ENCODE measurements at places on chromosomes 1 and 21.

DNA sequence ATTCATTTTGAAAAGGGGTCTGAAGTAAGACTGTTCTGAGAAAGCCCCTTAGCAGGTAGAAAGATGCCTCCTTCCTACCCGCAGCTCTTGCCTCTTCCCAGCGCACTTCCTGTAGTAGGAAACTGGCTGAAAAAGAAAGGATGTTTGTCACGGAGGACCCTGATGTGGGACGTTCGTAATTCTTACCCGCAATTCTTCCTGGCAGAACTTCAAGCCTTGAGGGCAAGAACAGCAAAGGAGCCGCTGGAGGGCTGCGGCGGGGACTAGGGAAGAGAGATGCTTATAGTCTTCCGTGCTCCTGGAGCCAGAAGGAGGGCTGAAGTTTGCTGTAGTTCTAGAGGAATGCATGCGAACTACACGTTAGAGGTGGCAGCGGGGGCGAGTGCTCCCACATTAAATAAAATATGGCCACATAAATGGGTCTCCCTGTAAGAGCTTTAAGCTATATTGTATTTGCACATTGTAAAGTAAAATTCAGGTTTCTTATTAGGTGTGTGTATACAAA, 6.3 kb downstream of the C1orf53 start:
- DNase-seq: no peak

DNA sequence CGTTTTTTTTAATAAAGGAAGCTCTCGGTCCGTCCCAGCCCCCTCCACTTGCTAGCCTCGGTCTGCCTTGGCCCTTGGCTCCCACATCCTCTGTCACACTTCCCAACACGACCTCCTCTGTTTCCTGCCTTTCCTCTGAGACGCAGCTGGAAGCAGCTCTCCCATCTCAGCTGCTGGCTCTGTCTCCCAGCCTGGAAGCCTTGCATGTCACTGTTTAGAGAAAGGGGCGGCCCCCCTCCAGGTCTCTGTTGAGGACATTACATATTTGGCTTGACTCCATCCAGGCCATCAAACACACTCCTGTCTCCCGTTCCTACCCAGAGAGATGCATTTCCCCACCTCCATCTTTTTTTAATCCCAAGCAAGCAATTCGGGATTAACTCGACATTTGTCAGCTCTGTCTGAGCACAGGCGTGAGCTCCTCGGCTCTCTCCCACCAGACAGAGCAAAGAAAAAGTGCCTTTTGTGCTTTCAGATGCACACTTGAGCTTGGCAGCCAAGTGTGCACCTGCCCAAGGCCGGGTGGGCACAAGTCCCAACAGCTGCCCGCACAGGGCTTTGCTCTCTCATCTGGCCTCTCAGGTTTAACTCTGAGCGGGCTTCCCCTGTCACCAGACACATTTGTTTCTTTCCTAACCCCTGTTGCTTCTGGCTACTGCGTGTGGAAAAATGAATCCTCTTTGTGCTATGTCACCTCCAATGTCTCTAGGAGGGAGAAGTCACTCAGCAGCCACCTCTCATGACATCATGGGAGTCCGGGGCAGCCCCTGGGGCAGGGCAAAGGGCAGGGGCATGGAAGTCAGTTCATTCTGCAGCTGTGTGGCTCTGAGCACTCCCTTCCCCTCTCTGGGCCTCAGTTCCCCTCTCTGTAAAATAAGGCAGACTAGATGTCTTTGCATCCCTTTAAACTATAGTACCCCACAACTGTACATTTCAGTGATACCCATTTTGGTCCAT, 108.3 kb downstream of the KCND3 start:
- peak; percentile 44 for DNase-seq

- no peak for DNase-seq
These were observed 522.5 kb downstream of the PTPRC start for GRCh38 chr1:199161319-199161680.

- DNase-seq: no peak
These were observed 135.4 kb upstream of the RGS18 start for GRCh38 chr1:192022827-192023226.

GRCh38 chr1:78277253-78277652, 213.5 kb upstream of the PTGFR start:
- no peak for DNase-seq

DNA sequence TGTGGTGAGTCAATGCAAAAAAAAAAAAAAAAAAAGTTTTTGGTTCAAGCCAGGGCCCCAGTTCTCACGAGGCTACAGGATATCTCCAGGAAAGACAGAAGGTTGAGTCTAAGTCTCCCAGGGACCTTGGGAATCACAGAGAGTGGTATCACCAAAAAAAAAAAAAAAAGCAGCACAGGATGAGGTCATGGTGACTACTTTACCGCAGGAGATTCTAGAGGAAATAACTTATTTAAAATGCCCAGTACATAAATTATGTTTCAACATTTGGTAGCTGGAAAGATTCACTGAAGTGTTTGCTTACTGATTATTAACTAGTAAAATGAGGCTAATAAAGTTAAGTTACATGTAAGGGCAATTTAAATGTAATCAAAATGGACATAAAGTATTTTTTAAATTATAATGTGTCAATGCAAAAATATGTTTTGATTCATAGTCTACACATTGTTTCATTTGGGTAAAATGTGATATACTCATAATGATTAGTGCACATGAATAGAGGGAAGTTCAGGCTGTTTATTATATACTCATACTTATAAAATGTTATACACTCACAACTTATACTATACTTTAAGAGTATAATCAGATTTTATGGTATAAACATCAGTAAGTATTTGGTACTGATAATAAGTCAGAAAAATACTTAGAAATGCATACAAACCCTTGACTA, 84.1 kb downstream of the PLPPR5 start:
- DNase-seq: no peak

DNA sequence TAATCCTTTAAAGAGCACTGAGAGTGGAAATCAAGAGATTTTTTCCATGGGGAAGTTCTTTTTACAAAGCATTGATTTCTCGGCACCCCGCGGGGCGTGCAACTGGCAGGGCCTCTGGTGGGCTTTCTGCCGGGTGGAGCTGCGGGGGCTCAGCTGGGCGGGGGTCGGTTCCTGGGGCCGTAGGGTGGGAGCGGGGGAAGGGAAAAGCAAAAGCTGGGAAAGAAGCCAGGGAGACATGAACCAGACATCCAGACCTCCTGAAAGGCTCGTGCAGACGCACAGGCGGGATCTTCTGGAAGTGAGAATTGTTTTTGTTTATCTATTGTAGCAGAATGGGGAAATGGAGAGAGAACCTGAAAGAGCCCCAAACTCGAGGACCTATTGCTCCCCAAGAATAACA, 235.2 kb downstream of the FAM72C start:
- no peak for DNase-seq

GRCh38 chr21:26845066-26845758, at the start of gene ADAMTS1:
Gene ADAMTS1 (minus strand): TSS chr21:26845409. CDS start chr21:26844954, 455 bp downstream.
- no peak for DNase-seq

DNA sequence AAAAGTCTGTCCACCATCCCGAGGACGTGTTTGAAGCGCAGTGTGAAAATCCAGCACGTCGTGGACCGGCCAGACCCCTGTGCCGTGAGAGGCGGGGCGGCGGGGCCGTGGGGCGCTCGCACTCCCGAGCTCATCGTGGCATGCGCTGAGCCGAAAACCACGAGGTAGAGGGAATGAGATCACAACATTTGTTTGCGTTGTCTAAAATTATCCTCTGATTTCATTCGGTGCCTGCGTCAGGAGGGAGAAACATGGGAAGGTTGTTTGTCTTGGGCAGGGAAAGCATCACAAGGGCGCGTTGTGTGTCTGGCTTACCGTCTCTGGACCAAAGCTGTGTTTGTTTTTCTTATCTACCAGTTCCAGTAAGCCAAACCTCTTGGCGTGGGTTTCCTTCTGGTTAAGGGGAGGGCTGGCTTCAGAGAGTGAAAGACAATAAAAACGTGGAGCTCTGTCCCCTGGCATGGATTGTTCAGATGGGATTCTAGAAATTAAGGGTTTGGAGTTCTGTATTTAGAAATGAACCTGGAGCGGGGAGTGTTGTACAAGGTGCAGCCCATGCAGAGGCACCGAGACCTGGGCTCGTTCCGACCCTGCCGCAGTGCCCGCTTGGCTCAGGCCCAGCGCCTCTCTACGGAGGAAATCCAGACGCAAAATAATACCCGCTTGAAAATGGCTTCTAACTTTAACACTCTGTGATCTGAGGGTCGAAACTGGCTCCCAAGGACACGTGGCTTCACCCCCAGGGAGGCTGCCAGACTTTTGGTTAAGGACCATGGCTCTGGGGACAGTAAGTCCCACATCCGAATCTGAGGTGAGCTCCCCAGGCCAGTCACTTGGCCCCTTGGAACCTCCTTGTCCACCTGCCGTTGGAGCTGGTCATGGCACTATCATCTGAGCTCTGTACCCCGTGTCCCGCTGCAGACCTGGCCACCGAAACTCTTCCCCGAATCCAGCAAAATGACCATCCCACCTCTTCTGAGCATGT, 68.7 kb upstream of the FAM3B start:
- DNase-seq: no peak

DNA sequence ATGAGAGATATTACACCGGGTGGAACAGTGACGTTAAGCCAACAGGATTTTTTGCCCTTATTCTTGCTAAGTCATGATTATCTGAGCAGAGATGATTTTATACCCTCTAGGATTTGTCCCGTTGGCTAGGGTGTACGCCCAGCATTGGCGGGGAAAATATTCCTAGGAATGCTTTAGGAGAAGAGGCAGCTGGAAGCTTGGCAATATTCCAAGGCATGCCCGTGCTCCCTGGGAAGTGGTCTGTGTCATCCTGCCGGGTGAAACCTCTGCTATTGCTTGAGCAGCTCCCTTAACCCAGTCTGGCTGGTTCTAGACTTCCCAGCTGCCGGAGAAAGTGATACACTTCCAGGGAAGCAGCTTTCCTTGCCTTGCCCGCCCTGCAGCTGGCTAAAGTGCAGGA, 16.2 kb downstream of the CHRNB2 start:
- no peak for DNase-seq

DNA sequence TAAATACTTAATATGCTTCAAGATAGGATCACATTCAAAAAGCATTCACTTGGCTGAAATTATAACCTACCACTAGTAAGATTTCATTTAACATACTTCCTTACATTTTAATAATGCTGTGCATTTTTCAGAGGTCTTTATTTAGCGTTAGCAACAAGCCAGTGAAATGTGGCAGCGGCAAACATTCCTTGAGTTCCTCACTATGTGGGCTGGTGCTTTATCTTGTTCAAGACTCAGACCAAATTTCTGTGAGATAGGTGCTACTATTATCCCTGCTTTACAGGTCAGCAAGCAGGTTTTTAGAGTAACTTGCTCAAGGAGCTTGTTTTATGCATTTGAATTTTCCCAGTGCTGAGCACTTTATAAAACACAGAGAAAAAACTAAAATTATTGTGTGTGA, 132.7 kb downstream of the PLPPR4 start:
- no peak for DNase-seq

DNA sequence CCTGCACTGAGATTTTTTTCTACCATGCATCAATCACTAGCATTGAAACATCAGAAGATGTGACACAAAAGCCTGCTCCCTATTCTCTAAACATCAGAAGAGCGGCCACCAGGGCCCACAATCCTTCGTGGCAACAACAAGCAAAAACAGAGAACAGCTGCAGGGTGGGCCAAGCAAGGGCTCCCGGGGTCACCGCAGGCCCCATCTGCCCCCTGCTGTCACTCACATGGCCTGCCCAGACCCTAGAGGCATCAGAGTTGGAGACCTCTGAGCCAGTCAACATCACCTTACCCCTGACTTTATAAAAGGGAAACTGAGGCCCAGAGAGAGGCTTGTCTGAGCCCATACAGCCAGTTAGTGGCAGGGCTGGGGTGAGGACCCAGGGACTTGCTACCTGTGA, 1.8 kb downstream of the LAPTM5 start:
- no peak for DNase-seq

GRCh38 chr1:41588334-41588875, 103.9 kb upstream of the EDN2 start:
- DNase-seq: no peak

Measured in WERI-Rb-1 (cell line).